ENCODE measurements at places on chromosomes 13 and 19.

- no peak for DNase-seq
These were observed 131.5 kb downstream of the IER2 start for GRCh38 chr19:13281567-13282291.

DNA sequence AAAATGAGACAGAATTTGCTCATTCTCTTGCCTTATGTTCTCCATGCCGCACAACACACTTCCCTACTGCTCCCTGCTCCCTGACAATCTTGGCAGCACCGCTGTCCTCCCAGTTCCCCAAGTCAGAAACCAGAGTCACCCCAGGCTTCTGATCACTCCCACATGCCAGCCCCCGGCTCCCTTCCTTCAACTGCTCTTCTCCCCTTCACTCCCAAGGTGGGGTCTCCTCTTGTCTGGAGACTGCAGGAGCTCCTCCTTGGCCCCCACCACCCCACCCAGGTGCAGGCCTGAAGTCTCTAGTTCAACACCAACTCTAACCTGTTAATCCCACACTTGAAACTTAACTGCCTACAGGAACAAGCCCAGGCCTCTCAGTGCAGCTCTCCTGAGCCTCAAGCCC, 16.8 kb upstream of the AKAP8 start:
- no peak for DNase-seq

GRCh38 chr19:12884926-12885748, 1.9 kb downstream of the KLF1 start:
- peak; percentile 83 for DNase-seq

GRCh38 chr19:11931051-11931450, 6.1 kb downstream of the ZNF700 start:
- DNase-seq = no peak

DNA sequence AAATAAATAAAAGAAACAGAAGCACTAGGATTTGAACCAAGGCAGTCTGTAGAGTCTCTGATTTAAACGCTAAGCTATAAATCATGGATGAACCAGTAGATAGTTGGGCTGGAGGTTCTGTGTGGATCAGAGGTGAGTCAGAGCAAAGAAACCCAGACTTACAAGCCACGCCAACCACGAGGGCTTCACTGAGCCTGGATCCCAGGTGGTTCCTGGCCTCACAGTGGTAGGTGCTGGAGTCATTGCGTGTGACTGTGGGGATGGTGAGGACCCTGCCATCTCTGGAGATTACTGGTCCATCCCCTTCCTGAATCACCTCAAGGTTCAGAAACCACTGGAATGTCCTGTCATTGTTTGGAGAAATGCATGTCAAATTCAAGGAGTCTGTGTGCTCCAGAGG, 19.3 kb upstream of the CEACAM20 start:
- DNase-seq = no peak
